Cardiac septum (tissue), 1 donor: ENCODE measurements at places on chromosomes 4 and X.

GRCh38 chr4:8700531-8700930, 108.0 kb downstream of the CPZ start:
- peak; percentile 63 for DNase-seq

- DNase-seq = no peak
Observed at GRCh38 chr4:188408244-188409030, 269.2 kb downstream of the TRIML1 start.

GRCh38 chr4:90002441-90003062, 107.9 kb downstream of the MMRN1 start:
- no peak for DNase-seq

DNA sequence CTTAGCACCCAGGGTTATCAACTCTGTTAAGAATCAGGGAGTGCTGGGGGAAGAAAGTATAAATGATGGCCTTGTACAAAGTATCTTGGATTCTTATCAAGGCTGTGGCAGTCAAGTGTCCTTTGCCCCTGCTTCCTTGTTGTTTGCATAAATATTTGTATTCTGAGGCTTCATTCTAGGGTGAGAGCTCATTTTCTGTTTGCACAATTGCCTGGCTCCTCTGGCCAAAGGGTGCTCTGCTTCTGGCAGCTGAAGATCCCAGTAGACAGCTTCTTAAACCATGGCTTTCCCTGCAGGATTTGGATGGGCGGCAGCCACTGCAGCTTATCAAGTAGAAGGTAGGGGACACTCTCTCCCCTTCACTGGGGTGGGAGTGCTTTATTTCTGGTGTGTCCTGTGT, at the start of gene GBA3:
TSS of gene GBA3 (plus strand) at position 202 of the 400 bp plus-strand sequence.
- DNase-seq = no peak

- DNase-seq = no peak
Observed at GRCh38 chrX:141632124-141632523, 42.6 kb downstream of the SPANXA2 start.
